ENCODE measurements at places on chromosomes 4 and X.

GRCh38 chr4:87239821-87240220 is 19.4 kb upstream of the KLHL8 start:
- DNase-seq = no peak

DNA sequence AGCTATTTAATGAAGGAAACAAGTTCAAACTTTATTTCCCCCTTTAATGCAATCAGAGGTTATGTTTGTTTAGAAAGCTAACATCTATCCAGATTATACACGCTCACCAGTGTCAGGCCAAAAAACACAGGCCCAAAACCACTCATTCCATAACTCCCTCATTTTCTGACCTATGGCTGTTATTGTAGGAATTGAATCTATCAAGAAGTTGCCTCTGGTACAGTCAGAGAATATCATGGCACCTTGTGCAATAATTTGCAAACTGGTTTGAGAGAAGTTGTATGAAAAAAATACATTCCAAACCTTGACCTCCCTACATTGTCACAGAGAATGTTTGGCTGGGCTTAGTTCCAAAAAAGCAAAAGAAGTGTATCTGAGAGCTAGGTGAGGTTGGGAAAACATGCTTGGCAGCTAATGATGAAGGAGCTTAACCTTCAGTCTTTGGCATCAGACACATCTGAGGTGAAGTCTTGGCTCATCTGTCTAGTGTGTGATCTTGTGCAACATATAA is 591.0 kb downstream of the ANKRD50 start:
- no peak for DNase-seq

DNA sequence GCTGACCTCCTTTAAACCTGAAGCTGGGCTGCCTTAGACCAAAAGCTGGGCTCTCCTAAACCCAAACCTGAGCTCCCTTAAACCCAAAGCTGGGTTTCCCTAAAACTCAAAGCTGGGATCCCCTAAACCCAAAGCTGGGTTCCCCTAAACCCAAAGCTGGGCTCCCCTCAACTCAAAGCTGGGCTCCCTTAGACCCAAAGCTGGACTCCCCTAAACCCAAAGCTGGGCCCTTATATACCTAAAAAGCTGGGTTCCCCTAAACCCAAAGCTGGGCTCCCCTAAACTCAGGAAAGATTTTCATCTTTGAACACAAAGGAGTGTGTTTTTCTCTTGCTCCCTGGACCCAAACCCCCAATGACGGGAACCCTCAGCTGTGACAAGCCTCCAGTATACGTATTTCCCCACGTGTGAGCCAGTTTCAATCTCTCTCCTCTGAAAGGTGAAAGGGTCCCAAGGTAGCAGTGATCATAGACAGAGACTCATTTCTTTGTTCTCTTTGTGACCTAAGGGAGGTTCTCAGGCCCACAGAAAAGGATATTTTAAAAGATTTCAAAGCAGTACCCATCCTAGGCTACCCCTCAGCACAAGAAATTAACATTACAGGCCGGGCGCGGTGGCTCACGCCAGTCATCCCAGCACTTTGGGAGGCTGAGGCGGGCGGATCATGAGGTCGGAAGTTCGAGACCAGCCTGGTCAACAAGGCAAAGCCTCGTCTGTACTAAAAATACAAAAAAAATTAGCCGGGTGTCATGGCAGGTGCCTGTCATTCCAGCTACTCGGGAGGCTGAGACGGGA is 31.3 kb upstream of the ASMTL start:
- no peak for DNase-seq

- no peak for DNase-seq
These were observed 752.9 kb upstream of the CT83 start for GRCh38 chrX:117215683-117216082.

DNA sequence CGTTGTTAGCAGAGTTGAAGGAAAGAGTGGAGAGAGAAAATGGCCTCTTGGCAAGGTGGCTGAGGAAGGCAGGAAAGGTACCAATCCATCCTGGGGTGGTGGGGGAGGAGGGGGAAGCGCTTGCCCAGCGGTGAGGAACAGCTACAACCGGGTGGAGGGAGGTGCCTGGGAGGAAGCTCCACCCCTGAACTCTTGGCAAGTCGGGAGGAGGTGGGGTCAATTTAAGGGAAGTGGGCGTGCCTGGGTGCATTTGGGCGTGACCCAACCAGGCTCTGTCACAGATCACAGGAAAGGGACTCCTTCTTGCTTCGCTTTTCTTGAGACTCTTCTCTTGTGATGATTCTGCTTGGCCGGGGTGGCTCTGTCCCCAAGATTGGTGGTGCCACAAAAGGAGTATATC is 41.7 kb downstream of the BCORL1 start:
- peak; percentile 88 for DNase-seq

- DNase-seq = no peak
These were observed 9.6 kb upstream of the DUSP9 start for GRCh38 chrX:153637121-153638040.

- DNase-seq = no peak
These were observed 36.8 kb upstream of the TNIP3 start for GRCh38 chr4:121200795-121201472.

DNA sequence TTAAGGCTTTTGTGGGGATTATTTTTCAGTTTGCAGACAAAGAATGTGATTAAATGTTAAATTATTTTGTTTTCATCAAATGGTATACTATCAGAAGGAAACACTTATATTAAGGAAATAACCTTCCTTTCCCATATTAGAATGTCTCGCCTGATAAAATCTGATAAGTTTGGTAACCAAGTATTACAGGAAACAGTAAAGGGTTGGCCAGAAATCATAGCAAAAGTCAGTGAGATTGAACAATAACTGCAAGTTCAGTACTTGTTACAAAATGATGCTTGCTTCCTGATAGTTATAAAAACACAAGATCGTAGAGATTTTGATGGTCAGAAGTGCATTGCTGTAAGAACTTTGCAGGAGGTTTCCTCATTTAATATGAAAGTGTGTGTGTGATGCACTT is 40.5 kb downstream of the FABP2 start:
- no peak for DNase-seq

DNA sequence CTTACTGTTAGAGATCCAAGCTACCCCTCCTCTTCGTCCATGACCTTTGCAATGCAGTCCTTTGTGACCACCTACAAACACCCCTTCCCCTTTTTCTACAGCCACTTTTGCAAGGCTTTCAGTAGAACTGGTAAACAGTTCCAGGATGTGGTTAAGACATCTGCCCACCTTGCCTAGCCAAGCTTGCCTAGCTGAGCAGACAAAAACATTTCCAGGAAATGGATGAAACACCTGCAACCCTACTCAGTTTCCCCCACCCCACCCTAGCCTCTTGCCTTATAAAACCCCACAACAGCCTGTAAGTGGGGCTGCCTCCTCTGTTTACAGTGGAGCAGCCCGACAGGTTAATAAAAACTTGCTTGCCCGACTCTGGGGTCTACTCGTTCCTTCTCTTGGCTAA is 133.8 kb downstream of the ZC4H2 start:
- peak; percentile 17 for DNase-seq

DNA sequence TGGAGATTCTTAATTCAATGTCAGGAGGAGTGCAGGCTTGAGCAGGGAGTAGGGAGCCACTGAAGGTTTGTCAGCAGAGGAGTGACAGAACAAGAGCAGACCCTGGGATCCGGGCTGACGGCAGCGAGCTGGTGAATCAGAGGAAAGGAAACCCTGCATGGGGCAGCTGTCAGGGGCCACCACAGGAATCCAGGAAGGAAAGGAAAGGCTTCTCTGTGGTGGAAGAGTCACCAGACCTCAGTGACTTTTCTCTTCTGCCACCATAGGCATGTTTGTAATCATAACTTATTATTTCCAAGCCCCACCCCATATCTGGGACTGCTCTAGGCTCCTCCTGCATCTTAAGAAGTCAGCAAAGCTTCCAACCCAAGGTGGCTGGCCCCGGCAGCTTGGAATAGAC is 150.9 kb downstream of the BCOR start:
- DNase-seq = no peak

DNA sequence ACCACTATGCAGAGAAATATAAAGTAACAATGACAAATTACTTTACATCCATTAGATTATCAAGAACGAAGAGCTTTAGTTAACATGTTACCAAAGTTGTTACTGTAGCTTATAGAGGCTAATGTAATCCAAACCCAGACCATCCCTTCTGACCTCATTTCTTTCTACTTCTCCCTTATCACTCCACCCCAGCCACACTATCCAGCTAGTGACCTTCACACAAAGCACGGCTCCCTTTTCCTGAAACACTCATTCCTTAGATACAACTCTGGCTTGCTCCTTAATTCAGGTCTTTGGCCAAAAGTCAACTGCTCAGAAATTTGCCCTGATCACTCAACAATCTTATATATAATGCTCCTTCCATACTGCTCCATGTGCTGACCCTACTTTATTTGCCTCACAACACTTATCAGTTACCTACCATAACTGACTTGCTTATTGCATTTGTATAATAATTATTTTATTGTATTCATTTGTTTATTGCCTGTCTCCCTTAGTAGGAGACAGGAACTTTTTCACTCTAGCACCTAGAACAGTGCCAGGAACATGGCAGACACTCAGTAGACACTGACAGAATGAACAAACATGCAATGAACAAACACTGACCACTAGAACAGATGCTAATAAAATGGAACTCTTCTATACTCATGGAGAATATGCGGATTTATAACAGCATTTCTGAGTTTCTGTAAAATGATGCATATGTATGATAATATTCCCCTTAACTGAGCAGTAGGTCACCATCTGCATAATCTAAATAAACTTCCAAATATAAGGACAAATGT is 67.6 kb downstream of the EIF4E start:
- no peak for DNase-seq

DNA sequence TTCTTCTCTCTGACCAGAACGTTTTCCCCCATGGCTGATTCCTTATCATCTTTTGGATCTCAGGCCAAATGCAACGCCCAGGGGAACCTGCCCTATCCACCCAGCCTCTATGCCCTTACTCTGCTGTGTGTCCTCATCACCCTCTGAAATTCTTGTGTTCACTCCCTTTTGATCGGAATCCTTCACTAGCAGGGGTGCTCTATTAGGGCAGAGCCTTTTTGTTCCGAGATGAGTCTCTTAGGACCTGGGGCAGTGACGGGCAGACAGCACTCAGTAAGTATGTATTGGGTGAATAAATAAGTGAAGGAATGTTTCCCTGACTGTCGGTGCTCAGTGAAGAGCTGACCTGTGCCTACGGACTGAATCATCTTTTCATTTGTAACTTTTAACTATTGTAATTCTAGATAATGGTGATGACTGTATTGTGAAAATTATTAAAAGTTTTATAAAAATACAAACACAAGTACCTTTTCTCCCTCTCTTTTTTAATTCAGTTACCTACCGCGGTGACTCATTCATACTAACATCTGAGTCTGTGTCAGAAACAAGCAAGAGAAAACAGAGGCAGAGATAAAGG is 4.8 kb upstream of the TENM3 start:
- DNase-seq = no peak

- no peak for DNase-seq
These were observed 15.2 kb downstream of the EFNB1 start for GRCh38 chrX:68843992-68844391.

DNA sequence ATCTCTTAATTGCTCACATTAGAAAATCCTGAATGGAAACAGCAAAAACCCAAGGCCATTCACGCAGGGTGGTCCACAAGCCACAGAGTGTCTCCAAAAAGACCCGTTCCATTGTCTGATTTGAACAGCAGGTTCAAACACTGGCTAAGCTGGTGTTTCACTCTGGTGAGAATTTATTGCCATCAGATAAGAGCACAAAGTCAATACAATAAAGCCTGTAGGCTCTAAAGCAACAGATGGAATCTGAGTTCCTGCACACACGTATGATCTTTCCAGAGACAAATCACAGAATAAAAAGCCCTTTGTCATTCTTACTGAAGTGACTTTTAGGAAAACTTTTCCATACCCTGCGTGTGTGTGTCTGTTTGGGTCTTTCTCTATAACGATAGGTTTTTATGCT is 5.1 kb upstream of the SFRP2 start:
- no peak for DNase-seq

GRCh38 chr4:113831457-113831856 is 69.9 kb upstream of the CAMK2D start:
- DNase-seq = no peak

GRCh38 chr4:178955614-178956013 is 1513.4 kb upstream of the AGA start:
- no peak for DNase-seq

- DNase-seq = no peak
These were observed 299.7 kb upstream of the AADAT start for GRCh38 chr4:170389411-170389810.

DNA sequence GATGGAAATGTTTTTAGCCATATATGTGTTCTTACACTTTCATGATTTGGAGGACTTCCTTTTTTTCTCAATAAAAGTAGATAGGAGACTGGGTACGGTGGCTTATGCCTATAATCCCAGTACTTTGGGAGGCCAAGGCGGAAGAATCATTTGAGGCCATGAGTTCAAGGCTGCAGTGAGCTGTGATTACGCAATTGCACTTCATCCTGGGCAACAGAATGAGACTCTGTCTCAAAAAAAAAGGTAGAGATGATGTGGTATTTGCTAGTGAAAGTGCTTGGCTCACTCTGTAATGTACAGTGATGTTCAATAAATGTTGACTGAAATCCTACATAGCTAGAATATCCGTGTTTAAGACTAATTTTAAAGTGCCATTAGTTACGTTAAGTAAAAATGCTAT is 27.4 kb downstream of the KLHL2 start:
- DNase-seq = no peak

DNA sequence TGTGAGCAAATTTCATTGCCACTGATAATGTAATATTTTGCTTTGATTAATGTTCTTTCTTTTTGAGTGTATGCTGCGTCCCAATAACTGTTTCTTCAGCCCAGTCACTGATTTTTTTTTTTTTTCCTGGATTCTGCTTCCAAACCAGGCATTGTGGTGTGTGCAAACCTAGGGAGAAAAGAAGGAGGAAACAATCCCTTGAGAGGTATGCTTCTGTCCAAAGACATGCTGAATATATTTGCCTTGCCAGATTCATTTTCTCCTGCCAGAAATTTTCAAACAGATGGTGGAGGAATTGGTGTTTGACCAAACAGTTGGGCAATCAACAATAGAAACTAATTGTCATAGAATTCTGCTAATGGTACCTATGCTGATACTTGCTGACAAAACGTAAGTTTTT is 753.6 kb downstream of the RPA4 start:
- no peak for DNase-seq

- no peak for DNase-seq
These were observed 55.0 kb upstream of the PRDM5 start for GRCh38 chr4:120977435-120977997.

GRCh38 chr4:1492651-1493539 is 86.7 kb upstream of the NKX1-1 start:
- DNase-seq = no peak

GRCh38 chr4:145535202-145535601 is 53.5 kb downstream of the SMAD1 start:
- no peak for DNase-seq

- DNase-seq = no peak
These were observed 168.9 kb downstream of the ZNF674 start for GRCh38 chrX:46376246-46376885.

- no peak for DNase-seq
These were observed 35.4 kb upstream of the CDKL5 start for GRCh38 chrX:18389966-18390365.

GRCh38 chr4:5988086-5988845 is 30.0 kb downstream of the C4orf50 start:
- DNase-seq = no peak
